ENCODE measurements at places on chromosomes 2 and 18.

DNA sequence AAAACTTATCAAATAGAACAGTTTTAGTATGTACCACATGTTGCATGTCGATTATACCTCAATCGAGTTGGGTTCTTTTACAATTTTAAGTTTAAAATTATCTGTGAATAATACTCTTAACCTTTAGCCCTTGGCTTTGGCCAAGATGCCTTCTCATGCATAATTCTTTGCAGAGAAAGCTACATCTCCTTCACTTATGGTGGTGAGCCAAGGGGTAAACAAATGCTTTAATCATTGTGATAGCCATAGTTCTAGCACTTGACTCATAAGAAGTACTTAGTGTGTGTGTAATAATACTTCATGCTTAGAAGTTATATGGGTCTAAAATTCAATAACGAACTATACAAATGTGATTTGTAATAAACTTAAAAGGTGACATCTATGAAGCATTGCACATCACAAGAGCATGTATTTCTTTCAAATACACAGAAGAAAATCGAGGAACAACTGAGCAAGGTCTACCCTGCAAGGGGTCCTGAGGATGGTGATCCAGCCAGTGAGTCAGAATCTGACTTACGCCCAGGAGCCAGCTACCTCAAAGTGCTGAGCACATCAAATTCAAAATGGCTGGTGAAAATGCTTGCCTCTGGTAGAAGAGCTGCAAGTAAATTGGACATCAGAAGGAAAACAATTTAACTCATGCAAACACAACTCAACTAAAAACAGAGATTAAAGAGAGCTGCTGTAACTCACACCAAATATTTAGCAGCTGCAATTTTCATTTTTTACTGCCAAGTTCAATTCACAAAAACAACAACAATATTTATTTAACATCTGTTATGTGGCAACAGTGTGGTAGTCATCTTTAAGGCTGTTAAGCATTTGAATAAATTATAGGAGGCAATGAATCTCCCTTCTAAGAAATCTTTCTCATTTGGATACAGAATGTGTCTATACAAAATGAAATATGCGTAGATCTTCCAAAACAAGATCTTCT lies 23.8 kb upstream of the TTC39C start:
- no peak for DNase-seq

GRCh38 chr2:190977505-190977904 lies 36.5 kb downstream of the STAT1 start:
- DNase-seq: no peak

DNA sequence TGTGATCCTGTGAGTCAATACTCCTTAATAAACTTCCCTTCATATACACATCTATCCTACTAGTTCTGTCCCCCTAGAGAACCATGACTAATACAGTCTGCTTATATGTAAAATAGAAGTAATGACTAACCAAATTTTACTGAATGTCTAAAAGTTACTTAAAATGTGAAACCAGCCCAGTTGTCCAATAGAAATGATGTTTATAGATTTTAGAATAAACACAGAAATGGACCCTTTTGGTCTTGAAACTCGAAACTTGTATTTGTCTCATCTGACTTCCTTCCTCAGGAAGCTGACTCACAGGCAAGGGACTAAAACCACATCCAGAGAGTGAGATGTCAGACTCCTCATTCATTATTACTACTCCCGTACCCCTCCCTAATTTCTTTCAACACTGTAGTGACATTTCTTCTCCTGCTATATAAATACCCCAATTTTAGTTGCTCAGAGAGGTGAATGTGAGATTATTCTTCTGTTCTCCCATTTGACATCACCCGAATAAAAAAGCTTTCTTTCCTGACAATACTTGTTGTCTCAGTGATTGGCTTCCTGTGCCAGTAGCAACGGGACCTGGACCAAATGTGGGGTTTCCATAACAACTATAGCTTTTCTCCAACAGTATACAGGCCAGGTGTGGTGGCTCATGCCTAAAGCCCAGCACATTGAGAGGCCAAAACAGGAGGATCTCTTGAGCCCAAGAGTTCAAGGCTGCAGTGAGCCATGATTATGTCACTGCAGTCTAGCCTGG lies 486.0 kb downstream of the ERBB4 start:
- DNase-seq: no peak

DNA sequence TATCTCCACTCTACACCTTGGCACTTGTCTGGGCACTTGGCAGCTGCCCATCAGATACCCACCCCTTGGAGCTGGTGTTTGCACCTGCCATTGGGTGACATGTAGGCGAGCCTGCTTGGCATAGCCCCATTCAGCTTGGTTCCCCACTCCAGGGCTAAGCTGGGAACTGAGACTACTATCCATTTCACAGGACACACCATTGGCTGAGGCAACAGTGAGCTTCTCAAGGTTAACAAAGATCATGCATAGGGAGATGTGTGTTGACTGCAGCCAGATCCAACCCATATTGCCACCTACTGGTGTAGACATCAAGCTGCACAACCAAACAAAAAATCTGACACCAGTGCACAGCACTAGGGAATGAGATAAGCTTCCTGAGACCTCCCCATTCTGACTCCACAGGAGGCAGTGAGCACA lies 1389.8 kb upstream of the TMEFF2 start:
- DNase-seq: no peak

- no peak for DNase-seq
Observed at GRCh38 chr2:207157162-207157481, 8.6 kb downstream of the KLF7 start.

GRCh38 chr2:241873081-241873802 lies 3.7 kb downstream of the RTP5 start:
- no peak for DNase-seq

DNA sequence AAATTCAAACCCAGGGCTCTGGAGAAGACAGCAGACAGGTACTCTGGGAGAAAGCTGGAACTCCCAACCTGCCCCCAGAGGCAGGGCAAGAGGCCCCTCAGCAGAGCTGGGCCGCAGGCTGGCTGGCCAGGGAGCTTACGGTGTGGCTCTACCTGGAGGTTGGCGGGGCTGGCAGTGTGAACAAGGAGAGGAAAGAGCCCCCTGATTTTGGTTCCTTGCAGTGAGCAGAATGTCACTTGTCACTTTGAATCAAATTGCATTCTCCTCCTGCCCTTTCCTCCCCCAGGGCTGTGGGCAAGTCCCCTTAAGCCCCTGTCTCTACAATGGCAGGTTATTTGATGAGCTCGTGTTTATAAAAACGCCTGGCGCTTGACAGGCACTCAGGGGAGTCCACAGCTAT lies 32.6 kb downstream of the MYO7B start:
- DNase-seq: no peak

DNA sequence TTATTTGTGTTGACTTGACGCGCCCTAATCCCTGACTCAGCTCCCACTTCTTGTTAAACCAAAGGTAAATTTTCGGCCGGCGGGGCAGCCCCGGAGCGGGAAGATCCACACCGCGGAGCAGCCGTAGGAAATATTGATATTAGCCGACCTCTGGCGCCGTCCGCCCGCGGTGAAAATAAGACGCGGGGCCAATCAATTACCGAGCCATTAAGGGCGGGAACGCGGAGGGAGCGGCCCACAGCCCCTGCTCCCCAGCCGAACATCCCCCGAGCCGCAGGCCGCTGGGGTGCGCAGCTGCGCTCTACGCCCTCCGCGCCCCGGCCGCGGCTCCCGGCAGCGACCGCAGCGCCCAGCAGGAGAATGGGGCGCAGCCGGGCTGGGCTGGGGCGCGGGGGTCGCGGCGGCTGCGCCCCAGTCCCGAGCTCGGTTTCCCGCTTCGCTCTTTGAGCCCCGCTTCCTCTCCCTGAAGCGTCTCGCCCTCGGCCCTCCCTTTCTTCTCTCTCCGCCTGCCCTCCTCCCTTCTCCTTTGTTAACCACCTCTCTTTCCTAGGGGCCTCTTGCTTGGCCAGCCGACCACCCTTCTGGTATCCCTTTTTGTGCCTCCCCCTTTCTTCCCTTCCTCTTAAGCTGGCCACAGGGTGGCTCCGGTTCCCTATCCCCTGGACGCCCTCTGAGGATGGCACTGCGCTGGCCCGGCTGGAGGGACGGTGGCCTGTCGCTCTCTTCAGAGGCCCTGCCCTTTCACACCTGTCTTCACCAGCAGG lies 40.9 kb downstream of the CELF4 start:
- DNase-seq: no peak

- DNase-seq: no peak
Observed at GRCh38 chr18:74880706-74881278, 283.1 kb downstream of the ZNF407 start.

DNA sequence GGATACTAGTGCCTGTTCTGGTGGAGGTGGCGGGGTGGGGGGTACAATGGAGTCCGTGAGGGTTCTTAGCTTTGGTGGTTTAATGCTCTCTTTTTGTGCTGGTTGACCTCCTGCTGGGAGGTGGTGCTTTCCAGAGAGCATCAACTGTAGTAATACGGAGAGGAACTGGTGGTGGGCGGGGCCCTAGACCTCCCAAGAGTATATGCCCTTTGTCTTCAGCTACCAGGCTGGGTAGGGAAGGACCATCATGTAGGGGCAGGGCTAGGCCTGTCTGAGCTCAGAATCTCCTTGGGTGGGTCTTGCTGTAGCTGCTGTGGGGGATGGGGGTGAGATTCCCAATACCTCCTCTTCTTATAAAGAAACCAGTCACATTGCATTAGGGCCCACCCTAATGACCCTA lies 27.1 kb downstream of the CAMKMT start:
- no peak for DNase-seq

DNA sequence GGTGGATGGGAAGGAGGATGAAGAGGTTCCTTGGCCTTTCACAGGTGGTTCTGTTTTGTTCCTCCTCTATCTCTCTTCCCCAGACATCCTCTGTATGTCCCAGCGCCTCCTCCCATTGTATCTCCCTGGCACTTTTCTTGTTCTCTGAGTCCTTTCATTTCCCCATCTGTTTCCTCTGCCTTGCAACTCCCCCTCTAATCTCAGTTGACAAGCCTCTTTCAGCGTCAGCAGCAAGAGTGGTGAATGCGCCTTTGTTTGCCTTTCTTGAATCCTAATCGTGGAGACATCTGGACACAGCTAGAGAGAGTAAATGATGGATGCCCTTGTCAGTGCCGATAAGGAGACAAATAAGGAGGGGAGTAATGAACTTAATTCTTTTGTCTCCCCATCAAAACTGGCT lies 167.0 kb downstream of the NDUFA10 start:
- no peak for DNase-seq

- DNase-seq: no peak
Observed at GRCh38 chr2:210188190-210188589, 17.0 kb upstream of the KANSL1L start.

- no peak for DNase-seq
Observed at GRCh38 chr2:5164776-5165525, 527.2 kb upstream of the SOX11 start.

DNA sequence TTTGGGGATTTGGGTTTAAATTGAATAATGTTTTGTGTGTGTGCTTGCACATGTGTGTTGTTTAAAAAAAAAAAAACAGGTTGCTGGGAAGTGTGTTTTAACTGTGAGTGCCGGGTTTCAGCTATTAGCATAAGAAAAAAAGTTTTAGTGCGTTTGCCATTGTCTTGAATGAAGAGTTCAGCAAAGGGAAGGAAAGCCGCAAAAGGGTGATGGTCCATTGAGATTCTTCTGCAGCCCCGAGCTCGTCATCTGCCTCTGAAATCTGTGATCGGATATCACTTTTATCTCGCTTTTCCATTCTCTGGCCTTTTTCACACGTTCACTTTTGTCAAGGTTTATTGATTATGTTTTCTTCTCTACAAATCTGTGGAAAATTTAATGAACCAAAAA lies 4.7 kb downstream of the GLI2 start:
- no peak for DNase-seq

DNA sequence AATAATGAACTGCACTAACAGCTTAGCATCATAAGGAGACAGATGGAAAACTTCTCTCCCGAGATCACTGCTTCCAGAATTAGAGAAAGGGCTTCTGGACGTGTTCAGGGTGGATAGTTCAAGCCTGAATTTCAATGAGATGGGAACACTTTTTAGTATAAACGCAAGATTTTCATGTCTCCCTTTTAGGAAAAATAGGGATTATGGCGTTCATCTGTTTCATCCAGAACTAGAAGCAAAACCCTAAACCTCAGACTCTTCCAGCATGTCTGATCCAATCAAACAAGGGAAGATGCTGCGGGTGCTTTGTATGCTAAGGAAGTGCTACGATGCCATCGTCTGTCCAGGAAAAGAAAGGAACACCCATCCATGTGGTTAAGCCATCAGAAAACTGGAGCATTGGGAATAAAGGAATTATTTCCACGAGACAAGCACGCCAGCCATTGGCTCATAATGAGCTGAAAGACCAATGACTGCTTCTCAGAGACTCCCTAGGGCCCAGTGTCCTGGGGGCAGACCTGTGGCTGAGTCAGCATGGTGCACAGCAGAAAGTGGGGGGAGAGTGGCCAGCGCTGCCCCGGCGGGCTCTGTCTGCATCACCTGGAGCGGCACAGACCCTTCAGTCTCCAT lies 65.9 kb upstream of the AFF3 start:
- no peak for DNase-seq

DNA sequence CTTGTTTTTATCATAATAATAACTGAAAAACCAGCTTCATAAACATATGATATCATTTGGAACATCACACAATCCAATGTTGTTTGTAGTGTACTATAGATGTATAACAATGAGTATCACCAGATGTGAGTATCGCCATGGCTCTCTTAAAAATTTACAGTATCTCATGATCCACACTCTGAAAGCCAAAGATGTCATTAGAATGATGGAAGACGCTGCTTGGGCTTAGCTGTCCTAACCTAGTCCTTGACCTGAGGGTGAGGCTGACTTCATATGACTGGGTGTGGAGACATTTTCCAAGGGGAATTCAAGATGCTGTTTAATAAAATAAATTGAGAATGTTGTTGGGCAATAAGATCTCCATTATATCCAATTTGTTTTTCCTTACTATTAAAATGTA lies 242.6 kb downstream of the RIT2 start:
- no peak for DNase-seq

GRCh38 chr2:224520064-224520463 lies 65.1 kb downstream of the CUL3 start:
- no peak for DNase-seq

DNA sequence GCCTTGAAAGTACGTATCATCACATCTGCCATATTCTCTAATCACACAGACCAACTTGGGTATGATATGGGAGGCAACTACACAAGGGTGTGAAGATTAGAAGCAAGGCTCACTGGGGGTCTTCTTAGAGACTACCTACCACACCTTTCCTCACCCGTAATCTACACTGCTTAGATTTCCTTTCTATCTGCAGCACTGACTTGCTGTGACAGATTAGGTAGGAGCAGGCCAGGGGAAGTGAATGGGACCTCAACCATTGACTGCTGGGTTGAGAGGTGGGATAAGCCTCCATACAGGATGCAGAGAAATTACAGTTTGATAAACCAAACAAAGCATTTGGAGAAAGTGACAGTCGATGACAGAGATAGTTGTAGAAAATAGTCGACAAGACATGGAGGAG lies 119.0 kb upstream of the SERPINE2 start:
- no peak for DNase-seq

DNA sequence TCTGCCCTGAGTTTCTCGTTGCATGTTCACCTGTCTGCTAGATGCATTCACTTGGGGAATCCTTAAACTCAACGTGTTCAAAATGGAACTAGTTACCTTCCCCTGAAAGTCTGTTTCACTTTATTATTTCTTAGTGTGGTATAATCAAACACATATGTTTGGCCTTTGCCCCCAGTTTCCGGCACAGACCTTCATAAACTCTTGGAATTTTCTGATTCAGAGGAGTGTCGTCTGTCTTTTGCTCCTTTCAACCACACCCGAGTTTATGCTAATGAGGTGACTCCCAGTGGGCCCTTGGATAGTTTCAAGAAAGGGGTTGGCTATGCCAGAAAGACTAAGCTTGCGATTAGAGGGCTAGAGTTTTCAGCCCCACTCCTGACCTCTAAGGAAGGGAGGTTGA lies 198.9 kb downstream of the CDCA7 start:
- no peak for DNase-seq
